ENCODE measurements at places on chromosomes 5 and 9. TPM values are rescaled to one million over a fixed set of nuclear protein-coding genes. Genes with fewer than 3 reads are reported as not detected.

DNA sequence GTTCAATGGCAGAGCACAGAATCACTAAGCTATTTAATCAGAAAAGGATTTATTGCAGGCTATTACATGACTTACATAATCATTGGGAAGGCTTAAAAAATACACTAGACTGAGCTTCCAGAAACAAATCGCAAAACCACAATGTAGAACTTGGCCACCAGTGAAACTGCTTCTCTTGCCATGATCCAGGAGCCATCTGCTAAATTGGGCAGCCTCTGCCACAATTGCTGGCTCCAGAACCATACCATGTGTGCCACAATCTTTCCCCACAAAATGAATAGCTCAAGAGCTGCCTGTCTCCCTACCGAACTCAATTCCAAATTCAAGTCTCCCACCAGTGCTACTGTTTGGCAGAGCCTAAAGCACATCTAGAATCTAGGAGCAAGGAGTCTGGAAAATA lies 9.8 kb upstream of the ERAP1 start:
- no peak overlapping the region for H3K27ac ChIP-seq
- no peaks in the 10 kb centered on the region for H3K4me1 ChIP-seq
- H3K4me3 ChIP-seq = no peak overlapping the region
- DNase-seq = no peak

- no peaks in the 10 kb centered on the region for H3K4me1 ChIP-seq
- no peak overlapping the region for H3K27ac ChIP-seq
- H3K36me3 ChIP-seq = no peaks in the 10 kb centered on the region
Observed at GRCh38 chr5:143476601-143477211, 73.2 kb upstream of the NR3C1 start.

DNA sequence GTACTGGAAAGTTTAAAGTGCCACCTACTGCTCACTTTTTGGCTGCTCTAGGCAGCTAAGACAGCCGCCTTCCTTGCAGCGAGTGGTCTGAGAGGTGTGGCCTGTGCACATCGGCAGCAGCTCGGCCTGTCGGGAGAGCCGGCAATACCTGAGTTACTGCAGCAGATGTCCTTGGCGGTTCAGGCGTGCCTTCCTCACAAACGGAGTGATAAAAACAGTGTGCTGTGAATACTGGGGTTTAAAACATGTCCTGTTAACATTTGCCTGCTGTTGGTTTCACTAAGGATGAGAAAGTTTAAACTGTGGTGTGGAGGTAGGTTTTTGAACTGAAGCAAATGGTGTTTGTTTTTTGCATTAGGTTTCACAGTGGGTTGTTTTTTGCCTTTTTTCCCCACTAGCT lies 12.9 kb downstream of the TRAF2 start:
- no peaks in the 10 kb centered on the region for H3K27me3 ChIP-seq
- H3K4me3 ChIP-seq = no peak overlapping the region
- peaks cover 21% of the 10 kb centered on the region for H3K4me1 ChIP-seq
- H3K27ac ChIP-seq = no peak overlapping the region
- no peaks in the 10 kb centered on the region for H3K36me3 ChIP-seq

The CER1 gene
- polyA plus RNA-seq = not detected

The ENHO gene
- 25.7 TPM for polyA plus RNA-seq

GRCh38 chr5:65611524-65611923 lies 12.6 kb downstream of the TRIM23 start:
- H3K4me1 ChIP-seq = no peaks in the 10 kb centered on the region
- no peak overlapping the region for H3K4me3 ChIP-seq
- no peaks in the 10 kb centered on the region for H3K27me3 ChIP-seq
- no peak overlapping the region for H3K27ac ChIP-seq
- no peaks in the 10 kb centered on the region for H3K36me3 ChIP-seq

GRCh38 chr5:135357685-135358084 lies 41.3 kb downstream of the MACROH2A1 start:
- H3K4me1 ChIP-seq = peaks cover 20% of the 10 kb centered on the region
- no peak overlapping the region for H3K27ac ChIP-seq
- no peak overlapping the region for H3K4me3 ChIP-seq

The SCAMP1 gene
- polyA plus RNA-seq = 22.5 TPM

DNA sequence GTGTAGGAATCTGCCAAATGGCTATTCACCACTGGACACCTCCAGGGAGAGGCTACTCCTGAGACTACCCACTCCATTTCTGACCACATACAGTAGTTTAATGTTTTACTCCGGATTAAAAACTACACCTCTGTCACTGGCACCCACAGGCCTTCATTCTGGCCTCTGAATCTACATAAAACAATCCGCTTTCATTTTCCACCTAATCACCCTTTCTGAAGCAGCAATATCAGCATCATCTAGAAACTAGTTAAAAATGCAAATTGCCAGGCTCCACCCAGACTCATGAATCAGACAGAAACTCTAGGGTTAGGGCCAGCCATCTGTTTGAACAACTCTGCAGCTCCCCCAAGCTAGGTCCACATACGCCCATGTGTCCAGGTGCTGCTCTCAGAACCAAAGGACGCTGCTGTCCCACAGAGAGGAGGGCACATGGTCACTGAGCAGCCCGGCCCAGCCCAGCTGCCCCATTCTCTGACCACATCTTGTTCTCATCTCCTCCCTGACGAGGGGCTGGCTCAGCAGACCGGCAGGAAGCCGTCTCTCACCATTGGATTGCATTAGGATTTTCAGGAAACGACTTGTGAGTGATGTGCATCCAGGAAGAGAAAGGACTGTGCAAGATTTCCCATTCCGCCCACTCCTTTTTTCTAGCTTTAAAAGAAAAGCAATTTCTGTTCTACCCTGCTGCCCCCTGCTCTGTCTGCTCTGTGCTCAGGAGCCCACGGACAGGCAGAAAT lies 34.7 kb downstream of the ADAM19 start:
- no peaks in the 10 kb centered on the region for H3K27me3 ChIP-seq
- H3K36me3 ChIP-seq = no peaks in the 10 kb centered on the region
- peaks cover 5% of the 10 kb centered on the region for H3K4me1 ChIP-seq
- no peak for DNase-seq

The ZBTB5 gene
- polyA plus RNA-seq = 20.4 TPM

GRCh38 chr9:111094433-111094924 lies 56.2 kb upstream of the LPAR1 start:
- peak overlapping the region; percentile 57 for H3K27ac ChIP-seq
- DNase-seq = peak; percentile 47
- H3K4me3 ChIP-seq = no peak overlapping the region
- no peaks in the 10 kb centered on the region for H3K27me3 ChIP-seq
- no peaks in the 10 kb centered on the region for H3K36me3 ChIP-seq

The ITGA1 gene
- 7.5 TPM for polyA plus RNA-seq

DNA sequence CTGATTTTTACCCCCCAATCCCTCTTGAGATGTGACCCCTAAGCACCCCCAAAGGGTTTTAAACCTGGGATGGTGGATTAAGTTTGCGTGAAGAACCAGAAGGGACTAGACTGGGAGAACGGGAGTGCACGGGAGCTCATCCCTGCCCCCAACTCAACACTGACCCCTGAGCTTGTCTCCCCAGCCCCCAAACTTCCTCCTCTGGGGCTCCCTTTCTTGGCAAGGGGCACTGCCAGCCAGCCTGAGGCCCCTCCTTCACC lies 5.0 kb upstream of the SET start:
- H3K27me3 ChIP-seq = no peaks in the 10 kb centered on the region
- H3K4me3 ChIP-seq = peak overlapping the region; percentile 58
- H3K36me3 ChIP-seq = no peaks in the 10 kb centered on the region
- H3K27ac ChIP-seq = peak overlapping the region; percentile 72

DNA sequence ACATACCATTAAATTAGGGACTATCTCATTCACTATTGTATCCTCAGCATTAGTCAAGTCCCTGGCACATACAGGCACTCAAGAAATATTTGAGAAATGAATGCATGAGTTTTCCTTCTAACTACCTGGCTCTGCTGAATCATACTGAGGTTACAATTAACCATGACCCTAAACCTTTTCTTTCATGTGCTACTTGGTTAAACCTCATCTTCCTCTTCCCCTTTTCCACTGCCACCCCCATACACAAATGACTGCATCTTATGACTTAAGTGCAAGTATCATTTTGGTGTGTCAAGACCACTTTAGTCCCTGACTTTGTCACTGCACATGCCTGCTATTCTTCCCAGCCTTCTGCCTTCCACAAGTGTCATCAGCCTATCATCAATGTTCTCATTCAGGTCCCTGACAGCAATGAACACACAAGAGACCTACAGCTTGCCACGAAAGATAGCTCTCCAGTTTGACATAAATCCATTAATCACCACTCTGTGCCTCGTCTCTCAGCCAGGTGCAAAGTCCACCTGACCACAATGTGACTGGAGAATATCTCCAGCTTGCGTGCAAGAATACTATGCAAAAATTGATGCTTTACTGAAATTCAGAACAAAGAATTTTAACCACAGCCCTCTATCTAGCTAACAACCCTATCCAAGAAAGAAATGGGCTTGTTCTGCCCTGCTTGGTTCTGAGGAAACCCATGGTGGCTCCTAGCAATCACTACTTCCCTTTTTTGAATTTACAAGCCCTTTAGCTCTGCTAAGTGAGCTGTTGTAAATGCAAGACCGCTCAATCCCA lies 74.5 kb downstream of the MAPKAP1 start:
- peaks cover 8% of the 10 kb centered on the region for H3K4me1 ChIP-seq
- H3K27ac ChIP-seq = no peak overlapping the region
- no peak for DNase-seq
- H3K36me3 ChIP-seq = no peaks in the 10 kb centered on the region
- H3K27me3 ChIP-seq = no peaks in the 10 kb centered on the region

The IL4 gene
- polyA plus RNA-seq = not detected

The CCL27 gene
- polyA plus RNA-seq = 1.4 TPM

DNA sequence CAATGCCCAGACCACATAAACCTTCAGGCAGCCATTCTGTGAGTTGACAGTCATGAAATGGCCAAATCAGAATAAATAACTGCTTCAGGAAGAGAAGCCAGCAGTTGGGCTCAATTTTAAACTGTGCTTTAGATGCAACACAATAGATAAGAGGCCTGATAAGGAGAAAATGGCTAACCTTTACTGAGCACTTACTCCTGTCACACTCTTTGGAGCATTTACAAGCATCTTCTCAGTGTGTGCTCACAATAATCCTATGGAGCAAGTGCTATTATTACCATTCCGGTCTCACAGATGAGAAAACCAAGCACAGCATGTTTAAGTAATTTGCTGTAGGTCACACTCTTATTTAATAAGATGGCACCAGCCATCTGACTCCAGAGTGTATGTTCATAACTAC lies 11.5 kb upstream of the SH3RF2 start:
- H3K27me3 ChIP-seq = no peaks in the 10 kb centered on the region
- no peaks in the 10 kb centered on the region for H3K36me3 ChIP-seq
- H3K27ac ChIP-seq = no peak overlapping the region
- H3K4me1 ChIP-seq = no peaks in the 10 kb centered on the region

- H3K27me3 ChIP-seq = no peaks in the 10 kb centered on the region
- no peaks in the 10 kb centered on the region for H3K36me3 ChIP-seq
- H3K4me3 ChIP-seq = no peak overlapping the region
- no peak overlapping the region for H3K27ac ChIP-seq
- H3K4me1 ChIP-seq = no peaks in the 10 kb centered on the region
Observed at GRCh38 chr5:165448753-165449152, 1943.3 kb downstream of the MAT2B start.

- H3K27ac ChIP-seq = no peak overlapping the region
- H3K36me3 ChIP-seq = no peaks in the 10 kb centered on the region
- DNase-seq = no peak
- H3K4me1 ChIP-seq = no peaks in the 10 kb centered on the region
- H3K4me3 ChIP-seq = no peak overlapping the region
Observed at GRCh38 chr9:105966834-105967233, 272.5 kb downstream of the TMEM38B start.

DNA sequence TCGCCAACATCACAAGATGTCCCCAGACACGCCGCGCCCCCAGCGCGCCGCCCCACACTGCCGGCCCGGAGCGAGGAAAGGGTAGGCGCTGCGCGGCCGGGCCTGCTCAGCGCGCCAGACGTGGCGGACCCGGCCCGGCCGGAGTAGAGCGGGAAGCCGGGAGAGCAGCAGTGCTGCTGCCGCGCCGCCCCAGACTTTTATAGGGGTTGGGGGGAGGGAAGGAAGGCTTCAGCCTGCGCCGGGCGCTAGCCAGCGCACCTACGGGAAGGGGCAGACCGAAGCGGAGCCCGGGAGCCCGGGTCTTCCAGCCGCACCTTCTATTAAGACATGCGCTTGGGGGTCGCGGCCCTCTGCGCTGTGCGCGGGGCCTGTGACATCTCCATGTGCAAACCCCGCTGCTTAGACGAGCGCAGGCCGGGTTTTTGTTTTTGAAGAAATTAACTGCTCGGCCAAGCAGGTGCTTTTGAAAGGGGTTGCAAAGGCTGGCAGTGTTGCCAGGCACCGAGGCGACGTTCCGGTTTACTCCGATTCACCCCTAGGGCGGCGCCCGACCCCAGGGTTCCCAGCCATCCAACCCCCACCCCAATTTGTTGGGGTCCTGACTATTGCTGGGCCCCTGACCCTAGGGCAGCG lies 353 bp upstream of the PAX5 start:
- peaks cover 19% of the 10 kb centered on the region for H3K4me1 ChIP-seq
- DNase-seq = peak; percentile 18
- peaks cover 5% of the 10 kb centered on the region for H3K27me3 ChIP-seq
- peak overlapping the region; percentile 4 for H3K4me3 ChIP-seq
- no peaks in the 10 kb centered on the region for H3K36me3 ChIP-seq

The TRIO gene
- polyA plus RNA-seq = 47.2 TPM

The PDGFRB gene
- polyA plus RNA-seq = 61.6 TPM

The BAAT gene
- polyA plus RNA-seq = 0.13 TPM

GRCh38 chr9:602716-603115 lies 238.8 kb upstream of the DMRT1 start:
- DNase-seq = no peak
- no peak overlapping the region for H3K27ac ChIP-seq
- H3K4me3 ChIP-seq = no peak overlapping the region
- no peaks in the 10 kb centered on the region for H3K4me1 ChIP-seq

- H3K27ac ChIP-seq = no peak overlapping the region
- no peaks in the 10 kb centered on the region for H3K36me3 ChIP-seq
- no peaks in the 10 kb centered on the region for H3K4me1 ChIP-seq
Observed at GRCh38 chr9:80560976-80561375, 989.2 kb downstream of the TLE4 start.

The XPA gene
- polyA plus RNA-seq = 7.3 TPM

GRCh38 chr5:141785135-141785534 lies 93.1 kb downstream of the PCDH1 start:
- no peaks in the 10 kb centered on the region for H3K27me3 ChIP-seq
- H3K4me3 ChIP-seq = no peak overlapping the region
- H3K36me3 ChIP-seq = no peaks in the 10 kb centered on the region
- DNase-seq = no peak
- no peak overlapping the region for H3K27ac ChIP-seq
- H3K4me1 ChIP-seq = no peaks in the 10 kb centered on the region

- no peak for DNase-seq
- no peak overlapping the region for H3K27ac ChIP-seq
- no peaks in the 10 kb centered on the region for H3K27me3 ChIP-seq
- no peaks in the 10 kb centered on the region for H3K36me3 ChIP-seq
- no peak overlapping the region for H3K4me3 ChIP-seq
Observed at GRCh38 chr5:55407059-55407684, 99.4 kb downstream of the MTREX start.

The TUSC1 gene
- 31.8 TPM for polyA plus RNA-seq

GRCh38 chr5:78805474-78806124 lies 157.0 kb upstream of the LHFPL2 start:
- H3K4me3 ChIP-seq = no peak overlapping the region
- H3K36me3 ChIP-seq = no peaks in the 10 kb centered on the region
- DNase-seq = no peak
- H3K27me3 ChIP-seq = no peaks in the 10 kb centered on the region

The ANKRD55 gene
- polyA plus RNA-seq = 28.1 TPM

The ITGA2 gene
- polyA plus RNA-seq = 0.90 TPM

GRCh38 chr5:127650649-127651048 lies 1.8 kb downstream of the CTXN3 start:
- no peak overlapping the region for H3K27ac ChIP-seq
- H3K4me3 ChIP-seq = no peak overlapping the region
- no peaks in the 10 kb centered on the region for H3K36me3 ChIP-seq
- peaks cover 12% of the 10 kb centered on the region for H3K4me1 ChIP-seq
- H3K27me3 ChIP-seq = no peaks in the 10 kb centered on the region

Data from testis (tissue), 5 donors.